NCI-H2171 (cell line): ENCODE measurements at places on chromosomes 2 and 18.

DNA sequence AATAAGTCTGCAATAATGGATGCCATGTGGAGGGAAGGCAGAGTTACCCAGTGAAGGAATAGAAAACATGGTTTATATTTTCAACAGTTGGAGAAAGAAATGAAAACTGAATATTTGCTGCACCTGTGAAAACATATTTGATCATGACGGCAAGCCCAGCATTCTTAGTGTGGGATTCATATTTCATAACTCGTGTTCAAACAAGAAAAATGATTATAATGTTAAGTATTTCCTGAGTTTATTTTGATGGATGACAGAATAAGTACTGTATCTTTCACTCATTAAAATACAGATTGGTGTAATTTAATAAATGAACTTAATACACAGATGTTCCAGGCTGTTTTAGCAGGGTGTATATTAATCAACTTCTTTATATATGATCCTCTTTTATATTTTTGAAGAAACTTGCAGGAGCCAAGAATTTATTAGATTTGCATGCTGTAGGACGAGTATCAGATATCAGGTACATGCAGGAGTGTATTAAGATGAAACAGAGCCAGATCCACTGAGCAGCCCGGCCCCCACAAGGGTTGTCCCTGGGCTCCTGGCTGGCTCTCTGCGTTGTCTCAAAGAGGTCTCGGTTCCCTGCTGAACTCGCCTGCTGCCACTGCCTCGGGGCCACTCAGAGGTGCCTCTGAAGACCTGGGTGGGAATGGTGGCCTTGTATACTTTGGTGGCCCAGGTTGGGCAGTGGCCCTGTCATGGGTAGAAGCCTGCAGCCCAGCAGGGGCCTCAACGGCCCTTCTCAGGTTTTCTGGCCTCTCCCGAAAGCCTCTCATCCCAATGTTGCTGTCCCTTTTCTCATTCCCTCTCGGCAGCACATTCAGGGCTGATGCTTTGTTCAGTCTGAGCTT, 95.0 kb upstream of the LDAH start:
- DNase-seq, result no peak

- DNase-seq, result no peak
Measured at GRCh38 chr18:8900552-8900951, 195.2 kb downstream of the MTCL1 start.

GRCh38 chr2:14751581-14751980, 119.1 kb downstream of the LRATD1 start:
- DNase-seq, result no peak

- DNase-seq, result no peak
Measured at GRCh38 chr2:138670734-138671133, 109.5 kb downstream of the NXPH2 start.

- DNase-seq, result no peak
Measured at GRCh38 chr18:79796016-79796415, 1.7 kb upstream of the KCNG2 start.

DNA sequence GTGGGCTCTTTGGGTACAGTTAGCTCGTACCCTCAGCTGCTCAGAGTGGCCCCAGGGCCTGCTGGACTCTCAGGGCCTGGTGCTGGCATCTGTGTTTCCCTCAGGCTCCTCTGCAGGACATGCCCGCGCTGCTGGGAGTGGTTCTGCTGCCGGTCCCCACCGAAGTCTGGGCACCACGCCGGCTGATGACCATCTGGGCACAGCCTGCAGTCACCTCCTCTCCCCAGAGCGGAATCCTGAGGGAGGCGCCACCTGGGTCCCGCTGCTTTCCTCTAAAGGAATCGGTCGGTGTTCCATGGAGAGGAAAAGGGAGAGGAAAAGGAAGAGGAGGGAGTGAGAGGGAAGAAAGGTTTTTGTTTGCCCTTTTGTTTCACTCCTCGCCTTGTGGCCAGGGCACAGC, 43.6 kb downstream of the MC2R start:
- DNase-seq, result no peak

- DNase-seq, result no peak
Measured at GRCh38 chr18:42029092-42029491, 74.1 kb downstream of the PIK3C3 start.

GRCh38 chr2:159130302-159130701, 156.2 kb downstream of the WDSUB1 start:
- DNase-seq, result no peak

GRCh38 chr18:45715212-45715780, 8.7 kb upstream of the SLC14A1 start:
- no peak for DNase-seq

- DNase-seq, result no peak
Measured at GRCh38 chr2:95314964-95315611, 17.9 kb downstream of the KCNIP3 start.

DNA sequence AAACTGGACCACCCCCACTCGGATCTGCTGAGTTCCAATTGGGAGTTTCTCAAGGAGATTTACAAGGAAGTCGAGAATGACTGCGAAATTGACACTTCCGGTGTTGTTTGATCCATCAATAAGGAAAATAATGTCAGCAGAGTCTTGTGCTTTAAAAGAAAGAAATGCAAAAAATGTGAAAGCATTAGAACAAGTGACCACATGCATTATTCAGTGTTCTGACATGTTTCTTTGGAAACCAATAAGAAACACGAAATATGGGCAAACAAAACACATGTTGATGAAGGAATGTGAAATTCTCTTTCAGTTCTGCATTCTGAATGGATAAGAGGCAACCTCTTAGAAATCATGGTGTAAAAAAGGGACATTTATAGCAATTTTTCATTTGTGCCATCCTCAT, 25.9 kb downstream of the COL6A3 start:
- DNase-seq, result no peak

GRCh38 chr2:133286326-133286922, 281.8 kb downstream of the NCKAP5 start:
- DNase-seq, result no peak

DNA sequence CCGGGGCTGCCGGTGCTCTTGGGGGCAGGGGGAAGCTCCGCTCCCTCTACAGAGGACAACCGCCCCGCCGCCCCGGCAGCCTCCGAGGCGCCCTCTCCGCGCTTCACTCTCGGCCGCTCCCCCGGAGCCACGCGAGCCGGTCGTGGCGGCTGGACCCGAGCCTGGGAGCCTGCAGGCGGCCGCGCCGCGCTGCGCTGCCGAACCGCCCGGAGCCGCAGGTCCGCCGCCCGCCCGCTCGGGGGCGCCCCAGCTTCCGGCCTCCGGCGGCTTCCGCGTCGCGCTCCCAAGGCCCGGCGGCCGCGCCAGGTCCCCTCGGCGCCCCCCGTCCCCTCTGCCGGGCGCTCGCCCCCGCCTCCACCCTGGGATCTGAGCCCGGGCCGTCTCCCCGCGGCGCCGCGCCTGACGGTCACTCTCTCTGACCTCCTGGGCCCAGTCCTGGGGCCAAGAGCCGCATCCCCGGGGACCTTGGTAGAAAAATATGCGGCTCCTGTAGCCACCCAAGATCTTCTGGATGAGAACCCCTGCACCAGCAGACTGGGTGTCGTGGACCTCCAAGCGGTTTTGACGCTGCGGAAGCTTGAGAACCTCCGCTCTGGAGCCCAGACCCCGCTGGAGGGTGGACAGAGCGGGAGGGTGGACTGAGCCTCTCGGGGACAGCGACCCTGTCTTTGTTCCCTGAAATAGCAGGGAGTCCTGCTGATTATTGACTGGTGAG, 44.3 kb downstream of the SERTAD2 start:
- no peak for DNase-seq

DNA sequence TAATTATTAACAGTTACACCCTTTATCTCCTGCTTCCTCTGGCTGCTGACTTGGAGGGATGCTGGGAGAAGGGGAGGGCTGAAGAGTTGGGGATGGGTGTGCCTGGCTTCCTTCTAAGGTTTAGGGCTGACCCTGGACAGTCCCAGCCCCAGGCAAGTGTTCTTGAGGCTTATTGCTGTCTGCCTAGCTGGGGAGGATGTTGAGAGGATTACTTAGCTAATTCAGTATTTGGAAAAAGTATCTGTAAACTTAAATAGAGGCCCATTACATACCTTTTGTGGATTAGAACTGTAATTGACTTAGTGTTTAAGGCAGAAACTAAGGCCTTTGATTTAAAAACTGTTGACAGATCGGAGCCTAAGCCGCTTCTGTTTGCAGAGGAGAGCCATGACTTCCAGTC, 67.6 kb downstream of the AGAP1 start:
- DNase-seq, result no peak

- DNase-seq, result no peak
Measured at GRCh38 chr2:24424387-24424786, 64.1 kb upstream of the ITSN2 start.

GRCh38 chr18:6778459-6779247, 49.1 kb downstream of the ARHGAP28 start:
- DNase-seq, result no peak

DNA sequence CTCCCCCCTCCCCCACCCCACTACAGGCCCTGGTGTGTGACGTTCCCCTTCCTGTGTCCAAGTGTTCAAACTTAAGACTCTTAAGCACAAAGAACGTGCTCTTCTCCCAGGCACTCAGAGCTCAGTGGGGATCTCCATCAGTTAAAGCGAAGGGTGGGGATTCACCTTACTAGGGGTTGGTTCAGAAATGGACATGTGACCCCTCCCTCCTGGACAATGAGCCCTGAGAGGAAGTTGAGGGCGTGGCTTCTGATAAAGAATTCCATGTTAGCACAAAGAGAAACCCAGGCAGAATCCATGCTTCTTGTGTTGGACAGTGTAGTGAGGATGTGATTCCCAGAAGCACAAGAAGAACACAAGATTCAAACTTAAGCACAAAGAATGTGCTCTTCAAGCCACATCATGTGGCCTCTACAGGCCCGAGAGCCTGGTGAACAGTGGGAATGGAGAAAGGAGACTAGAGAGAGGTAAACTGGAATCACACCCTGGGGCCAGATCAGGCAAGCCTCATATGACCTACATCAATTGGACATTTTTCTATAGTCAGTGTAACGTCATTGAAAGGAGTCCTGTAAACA, 78.1 kb upstream of the TTC39C start:
- no peak for DNase-seq

DNA sequence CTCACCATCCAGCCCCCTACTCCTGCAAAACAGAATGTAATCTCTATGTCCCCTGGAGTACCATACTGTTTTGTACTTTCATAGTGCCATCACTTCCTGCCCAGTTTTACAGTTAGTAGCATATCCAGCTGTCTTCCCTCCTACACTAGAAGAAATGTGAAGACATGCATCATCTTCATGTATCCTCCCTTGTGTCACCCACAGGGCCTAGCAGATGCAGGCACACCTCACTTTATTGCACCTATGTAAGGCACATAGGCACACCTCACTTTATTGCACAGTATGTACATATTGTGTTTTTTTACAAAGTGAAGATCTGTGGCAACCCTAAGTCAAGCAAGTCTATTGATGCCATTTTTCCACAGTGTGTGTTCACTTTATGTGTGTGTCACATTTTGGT, 12.0 kb downstream of the DNAJC27 start:
- no peak for DNase-seq

DNA sequence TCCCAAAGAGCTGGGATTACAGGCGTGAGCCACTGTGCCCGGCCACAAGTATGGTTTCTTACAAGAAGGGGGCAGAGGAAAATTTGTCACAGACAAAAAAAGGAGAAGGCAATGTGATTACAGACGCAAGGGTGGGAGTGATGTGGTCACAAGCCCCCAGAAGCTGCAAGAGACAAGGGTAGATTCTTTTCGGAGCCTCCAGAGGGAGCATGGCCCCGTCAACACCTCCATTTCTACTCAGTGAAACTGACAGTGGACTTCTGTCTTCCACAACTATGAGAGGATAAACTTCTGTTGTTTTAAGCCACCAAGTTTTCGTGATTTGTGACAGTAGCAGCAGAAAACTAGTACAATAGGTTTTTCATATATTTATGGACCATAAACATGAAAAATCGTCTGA, 2.1 kb upstream of the TCF7L1 start:
- no peak for DNase-seq

DNA sequence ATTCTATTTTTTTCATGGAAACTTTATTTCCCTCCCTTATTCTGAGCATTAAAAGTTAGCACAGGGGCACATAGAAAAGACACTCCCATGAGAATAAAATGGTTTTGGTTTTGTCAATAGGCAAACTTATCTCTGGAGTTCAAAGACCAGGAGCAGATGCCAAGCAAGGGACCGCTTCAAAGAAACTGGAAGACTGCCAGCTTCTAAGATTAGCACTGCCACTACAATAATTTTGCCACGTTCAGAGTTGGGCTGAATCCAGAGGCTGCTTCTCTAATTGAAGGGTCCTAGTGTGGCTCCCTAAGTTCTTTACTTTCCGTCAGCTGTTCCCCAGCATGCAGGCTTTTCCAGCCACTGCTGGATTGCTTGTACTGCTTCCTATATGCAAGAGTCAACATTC, 681.0 kb upstream of the GCFC2 start:
- DNase-seq, result peak; percentile 69

DNA sequence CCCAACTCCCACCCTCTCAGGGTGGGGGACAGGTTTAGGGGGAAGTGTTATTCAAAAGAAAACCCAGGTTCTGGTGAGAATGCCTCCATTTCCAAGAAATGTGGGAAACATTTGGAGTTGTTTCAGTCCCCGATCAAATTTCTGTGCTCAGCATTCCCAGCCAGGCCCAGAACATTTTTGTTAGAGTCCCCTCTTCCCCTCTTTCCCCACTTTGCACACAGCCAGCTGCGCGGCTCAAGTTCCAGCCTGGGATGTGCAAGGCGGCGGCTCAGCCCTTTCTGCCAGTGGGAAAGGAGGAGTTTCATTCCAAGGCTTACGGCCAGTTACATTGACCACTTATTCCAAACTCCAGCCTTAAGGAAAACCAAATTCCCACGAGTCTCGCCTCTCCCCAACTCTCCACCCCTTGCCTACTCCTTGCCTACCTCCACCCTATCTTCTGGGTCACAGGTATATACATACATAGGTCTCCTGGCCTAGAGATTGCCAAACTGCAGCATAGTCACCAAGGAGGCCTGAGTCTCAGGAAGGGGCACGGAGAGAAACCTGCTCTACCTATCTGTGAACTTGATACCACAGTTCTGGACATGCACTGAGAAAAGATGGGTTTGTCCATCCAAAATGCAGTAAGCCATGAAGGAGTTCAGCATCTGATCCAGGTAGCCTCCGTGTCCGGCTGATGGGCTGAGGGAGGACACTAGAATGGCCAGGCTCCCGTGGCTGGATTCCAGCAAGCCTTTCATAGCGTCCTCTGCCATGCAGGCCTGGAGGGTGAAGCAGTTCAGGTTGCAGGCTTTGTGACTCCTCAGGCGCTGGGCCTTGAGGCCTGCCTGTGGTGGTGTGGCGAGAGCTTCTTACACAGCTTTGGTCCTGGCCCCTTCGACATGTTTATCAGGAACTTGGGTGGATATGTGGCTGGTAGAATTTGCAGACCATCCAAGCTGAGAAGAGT, 154.5 kb downstream of the ZFP36L2 start:
- DNase-seq, result no peak

- DNase-seq, result no peak
Measured at GRCh38 chr2:231429152-231429551, 33.6 kb downstream of the B3GNT7 start.

- DNase-seq, result no peak
Measured at GRCh38 chr2:190986221-190986953, 27.6 kb downstream of the STAT1 start.

DNA sequence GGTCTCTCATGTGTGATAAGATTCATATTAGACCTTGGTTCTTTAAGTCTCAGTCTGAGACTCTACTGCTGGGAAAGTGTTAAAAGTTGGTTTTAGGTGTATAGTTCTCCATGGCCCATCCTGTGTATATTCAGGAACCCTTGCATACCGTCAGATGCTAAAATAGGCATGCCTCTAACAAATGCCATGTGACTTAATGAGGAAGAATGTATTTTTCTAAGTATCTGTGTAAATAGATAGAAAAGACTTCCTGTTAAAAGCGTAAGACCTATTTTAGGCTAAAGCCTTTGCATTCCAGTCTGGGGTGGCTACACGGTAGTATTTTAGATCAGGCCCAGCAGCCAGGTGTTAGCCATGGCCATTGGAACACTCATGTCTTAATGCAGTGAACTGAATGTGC, 73.3 kb downstream of the RHBDD1 start:
- no peak for DNase-seq
